DMS 273 treated with DMSO at 0.1 percent for 48 hours (cell line): ENCODE measurements at places on chromosomes 12 and 14.

DNA sequence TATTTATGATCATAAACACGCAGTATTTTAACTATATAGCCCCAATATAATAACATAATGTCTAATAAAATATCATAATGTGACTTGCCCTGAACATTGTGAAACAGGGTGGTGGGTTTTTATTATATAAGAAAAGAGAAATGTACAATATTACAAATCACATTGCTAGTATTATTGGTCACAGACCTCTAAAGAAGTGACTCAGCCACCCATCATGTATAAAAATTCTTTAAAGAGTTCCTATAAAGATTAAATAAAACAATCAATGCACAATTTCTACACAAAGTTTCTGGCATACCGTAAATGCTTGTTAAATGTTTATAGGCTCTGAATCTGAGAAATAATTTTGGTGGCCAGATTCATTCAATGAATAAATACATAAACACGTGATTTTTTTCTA is 28.9 kb downstream of the ABCC9 start:
- no peak for DNase-seq

- no peak for DNase-seq
Measured at GRCh38 chr14:54532111-54533012, 22.7 kb downstream of the CGRRF1 start.

DNA sequence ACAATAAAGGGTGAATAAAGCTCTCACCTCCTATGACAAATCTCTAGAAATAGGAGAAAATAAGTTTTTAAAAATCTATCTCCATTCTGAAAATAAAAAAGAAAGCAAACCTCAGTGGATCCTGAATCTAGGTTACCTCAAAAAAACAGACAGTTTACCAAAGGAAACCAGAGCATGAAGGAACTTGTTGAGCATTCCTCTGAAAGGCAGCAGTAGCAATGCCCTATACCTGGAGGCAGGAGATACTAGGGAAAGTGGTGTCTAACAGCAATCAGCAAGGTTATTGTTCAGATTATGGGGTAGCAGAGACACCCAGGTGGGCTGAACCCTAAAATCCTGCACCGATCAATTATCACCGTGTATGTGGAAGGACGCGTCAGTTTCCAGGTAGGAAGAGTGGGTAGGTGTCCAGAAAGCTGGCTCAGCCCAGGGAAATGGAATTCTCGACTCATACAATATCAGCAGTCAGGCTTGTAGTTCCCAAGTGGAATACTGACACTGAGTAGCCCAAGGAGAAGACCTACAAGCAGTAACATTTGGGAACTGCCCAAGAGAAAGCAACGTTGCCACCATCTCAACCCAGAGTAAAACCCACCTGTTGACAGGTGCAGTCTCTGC is 128.3 kb downstream of the ST8SIA1 start:
- DNase-seq: no peak

DNA sequence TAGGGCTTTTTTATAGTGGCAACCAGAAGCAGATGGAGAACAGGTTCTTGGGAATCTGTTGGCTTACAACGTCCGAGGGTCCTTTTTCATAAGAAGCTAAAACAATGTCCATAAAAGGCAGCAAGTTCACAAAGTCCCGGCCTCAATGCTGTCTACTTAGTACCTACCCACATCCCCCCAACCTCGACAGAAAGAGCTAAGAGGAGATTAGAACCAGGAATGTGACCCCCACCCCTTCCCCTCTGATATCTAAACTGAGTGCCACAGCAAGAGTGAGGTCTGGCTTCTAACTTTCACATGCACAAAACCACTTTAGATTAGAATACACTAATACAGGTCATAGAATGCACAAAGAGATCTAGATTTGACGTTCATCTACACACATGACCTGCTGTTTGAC is 4.5 kb downstream of the DPF3 start:
- DNase-seq: peak; percentile 19

DNA sequence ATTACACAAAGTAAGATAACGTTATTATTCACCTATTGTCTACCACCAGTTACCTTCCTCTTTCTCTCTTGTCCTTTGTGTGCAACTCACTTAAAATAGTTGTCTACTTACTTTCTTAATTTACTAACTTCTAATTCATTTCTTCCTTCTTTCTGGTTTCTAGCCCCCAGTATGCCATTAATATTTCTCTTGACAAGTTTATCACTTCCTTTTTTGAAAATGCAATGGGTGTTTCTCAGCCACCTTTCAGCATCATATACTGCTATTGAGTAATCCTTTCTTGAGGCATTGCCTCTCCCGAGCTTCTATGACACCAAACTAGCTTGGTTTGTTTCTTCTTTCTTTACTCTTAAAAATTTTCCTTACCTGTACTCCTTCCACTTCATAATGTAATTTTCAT is 633.6 kb downstream of the TMTC2 start:
- DNase-seq: no peak

- DNase-seq: no peak
Measured at GRCh38 chr14:89586258-89587135, 169.5 kb upstream of the FOXN3 start.

GRCh38 chr14:97975962-97976361 is 1178.8 kb downstream of the VRK1 start:
- DNase-seq: no peak

GRCh38 chr14:39169541-39169900 is 612 bp downstream of the TRAPPC6B start:
- DNase-seq: no peak

DNA sequence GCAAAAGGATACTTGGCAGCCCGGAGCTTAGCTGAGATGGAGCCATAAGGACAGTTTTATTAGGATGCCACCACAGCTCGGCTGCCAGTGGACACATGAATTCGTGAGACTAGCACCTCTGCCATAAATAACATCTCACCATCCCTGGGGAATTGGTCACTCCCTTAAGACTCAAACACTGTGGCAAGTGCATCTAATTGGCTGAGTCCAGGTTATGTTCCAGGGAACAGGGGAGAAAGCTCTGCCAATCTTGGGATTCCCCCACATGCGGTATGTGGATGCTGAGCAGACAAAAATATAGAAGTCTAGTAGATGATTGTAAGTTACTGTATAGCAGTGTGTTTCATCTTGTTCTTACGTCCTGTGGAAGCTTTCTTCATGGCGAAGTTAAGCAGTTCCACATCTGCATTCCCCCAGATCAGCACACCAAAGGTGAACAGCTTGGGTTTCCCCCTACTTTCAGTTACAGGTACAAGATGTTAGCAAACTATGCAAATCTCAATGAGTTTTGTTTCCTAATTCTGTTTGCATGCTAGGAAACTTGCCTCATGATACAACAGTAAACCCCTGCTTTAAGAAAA is 131.1 kb downstream of the ETV6 start:
- DNase-seq: no peak

DNA sequence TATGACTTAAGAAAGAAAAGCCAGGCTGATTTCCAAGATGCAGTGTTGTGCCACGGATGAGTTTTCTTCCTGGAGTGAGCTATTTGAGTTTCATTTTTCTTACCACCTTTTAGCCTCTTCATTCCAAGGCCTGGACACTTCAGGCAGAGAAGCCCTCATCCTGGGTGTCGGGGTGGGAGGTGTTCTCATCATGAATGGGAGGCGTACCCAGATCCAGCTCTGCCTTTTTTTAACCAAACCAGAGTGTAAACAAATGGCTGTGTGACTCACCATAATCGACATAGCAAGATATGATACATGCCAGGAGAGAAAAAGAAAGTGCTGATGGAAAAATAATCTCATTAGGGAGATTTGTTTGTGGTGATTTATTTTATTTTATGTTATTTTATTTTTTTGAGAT is 79.9 kb downstream of the ARF6 start:
- peak; percentile 50 for DNase-seq

DNA sequence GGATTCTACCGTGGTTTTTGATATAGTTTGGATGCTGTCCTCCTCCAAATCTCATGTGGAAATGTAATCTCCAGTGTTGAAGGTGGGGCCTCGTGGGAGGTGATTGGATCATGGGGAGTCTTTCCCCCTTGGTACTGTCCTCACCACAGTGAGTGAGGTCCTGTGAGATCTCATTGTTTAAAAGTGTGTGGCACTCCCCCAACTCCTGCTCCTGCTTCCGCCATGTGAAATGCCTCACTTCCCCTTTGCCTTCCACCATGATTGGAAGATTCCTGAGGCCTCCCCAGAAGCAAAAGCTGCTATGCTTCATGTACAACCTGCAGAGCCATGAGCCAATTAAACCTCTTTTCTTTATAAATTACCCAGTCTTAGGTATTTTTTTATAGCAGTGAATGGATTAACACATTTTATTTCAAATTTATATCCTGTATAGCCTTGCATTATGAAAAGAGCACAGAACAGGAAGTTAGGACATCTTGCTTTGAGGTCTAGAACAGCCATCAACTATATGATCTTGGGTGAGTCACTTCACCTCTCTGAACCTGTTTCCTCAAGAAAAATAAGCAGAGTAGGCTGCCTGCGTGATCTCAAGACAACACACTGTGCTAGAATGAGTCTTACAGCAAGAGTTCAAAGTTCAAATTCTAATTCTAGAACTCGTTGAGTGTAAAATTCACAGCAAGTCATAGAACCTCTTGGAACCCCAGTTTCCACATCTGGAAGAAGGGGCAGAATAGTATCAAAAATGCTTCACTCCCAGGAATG is 160.9 kb upstream of the EEA1 start:
- DNase-seq: no peak

- peak; percentile 79 for DNase-seq
Measured at GRCh38 chr12:112881602-112882001, 25.2 kb upstream of the OAS1 start.

DNA sequence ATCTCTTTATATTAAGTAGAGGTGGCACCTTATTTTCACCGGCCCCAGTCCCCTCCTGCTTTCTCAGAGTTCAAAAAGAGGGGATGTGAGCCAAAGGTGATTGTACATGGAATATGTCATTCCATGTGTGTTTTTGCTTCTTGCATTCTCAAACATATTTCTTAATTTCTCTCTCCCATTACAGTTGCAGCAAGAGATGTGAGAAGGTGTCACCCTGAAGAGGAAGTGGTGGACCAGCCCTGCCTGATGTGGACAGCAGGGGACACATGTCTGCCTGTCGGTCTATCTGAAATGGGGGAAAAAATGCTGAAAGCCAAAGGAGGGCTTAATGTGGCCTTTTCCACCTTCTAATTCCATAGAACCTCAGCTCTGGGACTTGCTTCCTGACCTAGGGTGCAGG is 1.9 kb upstream of the FOXN3 start:
- no peak for DNase-seq

GRCh38 chr12:89369166-89369565 is 16.9 kb upstream of the DUSP6 start:
- DNase-seq: no peak

DNA sequence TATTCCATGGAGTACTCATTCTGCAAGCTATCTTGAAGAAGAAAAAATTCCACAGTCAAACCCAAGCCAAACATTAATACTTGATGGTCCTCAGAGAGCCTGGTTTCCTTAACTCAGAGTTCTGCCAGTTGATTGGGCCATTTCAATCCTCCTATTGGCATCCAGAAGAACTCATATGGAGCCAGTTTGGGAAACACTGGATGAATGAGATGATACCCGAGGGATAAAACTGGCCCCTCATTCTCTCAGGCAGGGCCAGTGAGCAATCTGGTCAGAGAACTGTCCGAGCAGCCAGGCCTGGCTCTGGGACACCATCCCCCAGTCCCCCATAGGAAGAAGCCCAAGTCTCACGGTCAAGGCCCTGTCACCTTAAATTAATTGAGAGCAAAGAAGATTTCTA is 48.8 kb downstream of the NUAK1 start:
- no peak for DNase-seq

DNA sequence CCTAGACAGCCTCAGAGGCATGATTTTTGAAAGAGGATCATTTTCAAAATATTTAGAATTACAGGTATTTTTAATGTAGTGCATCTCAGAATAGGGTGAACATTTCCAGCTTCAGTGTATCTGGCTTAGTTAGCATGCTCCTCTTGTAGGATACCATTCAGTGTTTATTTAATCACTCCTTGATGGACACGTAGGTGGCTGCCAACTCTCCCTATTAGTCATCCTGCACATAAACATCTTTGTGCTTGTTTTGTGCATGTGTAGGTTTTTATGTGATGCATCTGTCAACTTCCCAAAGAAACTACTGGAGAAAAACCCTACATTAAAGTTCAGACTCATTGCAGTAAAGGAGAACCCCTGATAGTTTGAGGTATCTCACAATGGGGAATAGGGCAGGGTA is 52.5 kb upstream of the RBM19 start:
- DNase-seq: no peak

DNA sequence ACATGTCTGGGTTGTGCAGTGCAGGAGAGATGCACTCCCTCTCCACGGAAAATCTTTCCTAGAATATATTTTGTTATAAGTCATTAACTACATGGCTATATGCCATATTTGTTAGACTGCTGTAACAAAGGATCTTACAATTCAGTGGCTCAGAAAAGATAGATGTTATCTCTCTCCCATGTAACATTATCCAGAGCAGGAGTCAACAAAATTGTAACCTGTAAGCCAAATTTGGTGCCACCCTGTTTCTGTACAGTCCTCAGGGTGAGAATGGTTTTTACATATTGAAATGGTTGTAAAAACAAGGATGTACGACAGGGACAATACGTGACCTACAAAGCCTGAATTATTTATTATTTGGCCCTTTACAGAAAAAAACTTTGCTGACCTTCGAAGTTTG is 155.5 kb downstream of the KIF21A start:
- no peak for DNase-seq

GRCh38 chr12:118984161-118984943 is 3.0 kb downstream of the SRRM4 start:
- peak; percentile 41 for DNase-seq

GRCh38 chr12:2013527-2014223 is 9.4 kb upstream of the DCP1B start:
- DNase-seq: no peak

DNA sequence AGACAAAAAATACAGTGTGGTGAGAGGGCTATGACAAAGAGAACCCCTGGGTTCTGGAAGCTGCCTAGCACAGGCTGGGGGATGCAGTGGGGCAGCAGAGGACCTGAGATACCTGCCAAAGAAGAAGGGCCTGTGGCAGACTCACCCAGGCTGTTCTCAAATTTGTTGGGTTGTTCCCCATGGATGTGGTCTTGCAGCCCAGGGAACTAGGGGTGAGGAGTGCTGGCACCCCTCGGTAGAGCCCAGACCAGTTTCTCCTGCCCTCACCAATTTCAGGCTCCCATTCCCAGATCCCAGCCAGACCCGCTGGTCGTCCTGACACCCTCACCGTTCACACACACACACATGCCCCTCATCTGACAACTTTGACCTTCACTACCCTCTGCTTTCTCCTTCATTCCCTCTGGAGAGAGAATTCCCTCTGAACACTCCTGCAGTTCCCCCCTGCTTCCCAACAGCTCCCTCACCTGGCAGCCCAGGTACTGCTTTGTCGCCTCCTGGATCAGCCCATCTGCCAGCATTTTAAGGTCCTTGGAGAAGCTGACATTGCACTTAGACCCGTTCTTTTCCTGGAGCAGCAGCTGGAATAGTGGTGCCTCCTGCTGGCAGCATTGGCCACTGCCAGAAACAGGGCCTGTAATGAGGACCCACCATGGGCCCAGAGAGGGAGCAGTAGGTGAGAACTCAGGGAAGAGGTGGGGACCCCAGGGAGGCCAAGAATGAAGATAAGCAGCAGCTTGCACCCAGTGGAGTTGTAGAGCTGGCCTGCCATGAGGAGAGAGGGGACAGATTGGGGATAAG is 5.9 kb upstream of the GDF11 start:
- DNase-seq: peak; percentile 67

- DNase-seq: no peak
Measured at GRCh38 chr12:106285982-106286381, 16.6 kb upstream of the TCP11L2 start.

GRCh38 chr14:76201162-76201561 is 49.4 kb downstream of the GPATCH2L start:
- no peak for DNase-seq

- no peak for DNase-seq
Measured at GRCh38 chr12:119681111-119681510, 13.2 kb downstream of the PRKAB1 start.
